Activated T-cell treated with anti-CD3 and anti-CD28 coated beads for 24 hours (primary cell): ENCODE measurements at places on chromosomes 11 and 22.

GRCh38 chr22:47592791-47593190, 830.3 kb downstream of the TBC1D22A start:
- DNase-seq = no peak

GRCh38 chr11:82899957-82900276, 313 bp downstream of the PRCP start:
- no peak for DNase-seq

GRCh38 chr11:123062892-123063825, 1.2 kb upstream of the HSPA8 start:
- DNase-seq = no peak

GRCh38 chr22:20979243-20979809, 2.8 kb upstream of the LZTR1 start:
- DNase-seq = peak; percentile 57

GRCh38 chr11:47352556-47352955, at the start of gene MYBPC3:
MYBPC3 (minus strand) TSS chr11:47352702; CDS start chr11:47352647, 55 bp downstream.
- DNase-seq = no peak

- DNase-seq = no peak
Observed at GRCh38 chr11:1377231-1377780, 12.4 kb upstream of the BRSK2 start.
